ENCODE measurements at places on chromosomes 16 and 17. TPM values are rescaled to one million over a fixed set of nuclear protein-coding genes. Genes with fewer than 3 reads are reported as not detected.

DNA sequence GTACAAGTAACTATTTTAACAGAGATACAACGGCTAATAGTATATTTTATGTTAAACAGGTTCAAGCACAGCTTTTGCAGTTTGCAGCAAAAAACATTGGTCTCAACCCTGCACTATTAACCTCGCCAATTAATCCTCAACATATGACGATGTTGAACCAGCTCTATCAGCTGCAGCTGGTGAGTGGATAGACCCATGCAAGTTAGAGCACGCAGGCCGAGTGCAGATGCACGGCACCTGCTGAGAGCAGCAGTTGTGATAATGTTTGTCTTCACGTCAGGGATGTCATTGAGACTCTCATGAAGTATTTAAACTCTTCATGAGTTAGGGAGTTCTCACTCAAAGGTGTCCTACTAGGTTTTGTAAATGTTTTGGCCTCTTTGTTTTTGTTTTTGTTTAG is 45.6 kb downstream of the TMC6 start:
- no peak for DNase-seq

- DNase-seq: no peak
These were observed 12.3 kb downstream of the CNTROB start for GRCh38 chr17:7944326-7944725.

GRCh38 chr16:49277766-49278566 is 3.7 kb downstream of the CBLN1 start:
- no peak for DNase-seq

GRCh38 chr17:15087946-15088345 is 177.2 kb downstream of the PMP22 start:
- no peak for DNase-seq

Gene TMEM88
- 9.5 TPM for polyA plus RNA-seq

GRCh38 chr17:60390186-60390585 is 1.7 kb downstream of the USP32 start:
- DNase-seq: no peak

Measured in spleen (tissue), 13 donors.